ENCODE measurements at places on chromosomes 6 and 20.

DNA sequence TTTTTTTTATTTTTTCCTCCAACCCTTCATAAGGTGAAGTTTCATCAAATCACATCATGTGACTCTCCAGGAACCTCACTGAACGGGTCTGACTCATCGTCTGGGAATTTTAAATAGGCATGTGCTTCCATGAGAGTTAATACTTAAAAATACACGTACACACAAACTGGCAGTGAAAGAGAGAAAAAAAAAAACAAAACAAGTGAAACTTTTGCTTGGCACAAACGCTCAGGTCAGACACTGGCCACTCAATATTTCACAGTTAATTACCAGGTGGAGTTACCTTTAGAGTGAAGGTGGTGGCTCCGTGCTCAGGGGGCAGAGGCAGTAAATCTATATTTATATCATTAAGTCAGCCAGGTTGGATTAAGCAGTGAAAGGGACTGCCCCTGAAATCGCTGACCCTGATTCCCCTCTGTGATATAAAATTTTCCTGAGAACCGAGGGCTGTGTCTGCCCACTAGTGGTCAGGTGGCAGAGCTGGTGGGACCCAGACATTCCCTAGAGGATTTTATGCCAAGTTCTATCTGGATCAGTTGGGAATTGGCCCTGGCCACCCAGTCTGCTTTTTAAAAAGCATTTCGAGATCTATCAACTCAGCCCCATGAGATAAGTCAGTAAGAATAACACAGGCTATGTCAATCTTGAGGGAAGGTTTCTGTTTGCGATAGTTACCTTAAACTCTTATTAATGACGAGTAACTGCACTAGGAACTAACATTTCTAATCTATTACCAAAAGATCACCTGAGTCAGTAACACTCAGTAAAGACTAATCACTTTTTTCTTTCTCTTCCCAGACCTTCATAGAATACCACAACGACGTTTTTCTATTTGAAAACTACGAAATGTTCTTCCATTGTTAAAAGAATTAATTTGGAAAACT lies 259.1 kb downstream of the HDGFL1 start:
- DNase-seq = no peak

- DNase-seq = no peak
Observed at GRCh38 chr6:56102216-56102615, 145.2 kb downstream of the COL21A1 start.

DNA sequence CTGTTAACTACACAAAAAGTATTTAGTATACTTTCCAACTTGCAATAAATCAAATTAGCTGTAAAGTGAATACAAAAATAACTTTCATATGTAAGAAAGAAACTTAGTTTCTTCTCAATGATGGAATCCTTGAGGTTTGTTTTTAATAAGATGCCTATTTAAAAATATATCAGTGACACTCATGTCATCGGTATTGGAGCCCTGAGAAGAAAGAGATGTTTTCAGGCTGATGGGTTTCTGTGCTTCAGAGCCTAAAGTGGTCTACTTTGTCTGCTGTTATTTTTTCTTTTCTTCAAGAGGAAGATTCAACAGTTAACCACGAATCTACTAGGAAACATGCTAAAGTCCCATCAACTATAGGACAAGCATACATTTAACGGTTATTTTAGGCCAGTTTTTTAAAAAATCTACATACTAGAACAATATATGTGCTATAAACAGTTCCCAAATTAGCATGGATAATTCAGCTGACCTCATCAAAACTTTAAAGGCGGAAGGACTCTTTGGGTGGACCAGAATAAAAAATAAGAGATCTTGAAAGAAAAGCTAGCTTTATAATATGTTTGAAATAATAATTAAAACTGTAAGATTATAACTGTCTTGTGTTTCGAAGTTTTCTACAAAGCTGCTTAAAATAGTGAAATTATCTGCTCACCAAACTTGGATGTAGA lies 147.0 kb upstream of the SAMD5 start:
- no peak for DNase-seq

DNA sequence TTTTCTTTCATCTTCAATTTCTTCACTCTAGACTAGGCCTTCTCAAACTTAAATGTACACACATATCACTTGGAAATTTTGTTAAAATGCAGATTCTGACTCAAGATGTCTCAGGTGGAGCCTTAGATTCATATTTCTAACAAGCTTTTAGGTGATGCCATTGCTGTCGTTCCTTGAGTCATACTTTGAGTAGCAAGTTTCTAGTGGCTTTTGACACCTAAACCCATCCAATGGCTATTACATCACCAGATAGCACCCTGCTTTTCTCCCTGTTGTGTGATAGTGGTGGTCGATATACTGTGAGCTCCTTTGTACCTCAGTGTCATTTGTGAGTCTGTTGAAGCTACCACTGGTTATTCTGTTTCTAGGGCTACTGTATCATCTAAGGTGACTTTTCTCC lies 34.8 kb upstream of the BAG2 start:
- no peak for DNase-seq

GRCh38 chr6:18431581-18431980 lies 44.4 kb downstream of the RNF144B start:
- no peak for DNase-seq

GRCh38 chr6:97053643-97054411 lies 129.3 kb downstream of the KLHL32 start:
- no peak for DNase-seq

GRCh38 chr20:48789185-48789668 lies 38.6 kb downstream of the PREX1 start:
- DNase-seq = no peak

- DNase-seq = no peak
Observed at GRCh38 chr6:117265410-117266256, at the start of gene VGLL2. Gene VGLL2 (plus strand): TSS chr6:117265558. CDS start chr6:117265764, 206 bp downstream.

DNA sequence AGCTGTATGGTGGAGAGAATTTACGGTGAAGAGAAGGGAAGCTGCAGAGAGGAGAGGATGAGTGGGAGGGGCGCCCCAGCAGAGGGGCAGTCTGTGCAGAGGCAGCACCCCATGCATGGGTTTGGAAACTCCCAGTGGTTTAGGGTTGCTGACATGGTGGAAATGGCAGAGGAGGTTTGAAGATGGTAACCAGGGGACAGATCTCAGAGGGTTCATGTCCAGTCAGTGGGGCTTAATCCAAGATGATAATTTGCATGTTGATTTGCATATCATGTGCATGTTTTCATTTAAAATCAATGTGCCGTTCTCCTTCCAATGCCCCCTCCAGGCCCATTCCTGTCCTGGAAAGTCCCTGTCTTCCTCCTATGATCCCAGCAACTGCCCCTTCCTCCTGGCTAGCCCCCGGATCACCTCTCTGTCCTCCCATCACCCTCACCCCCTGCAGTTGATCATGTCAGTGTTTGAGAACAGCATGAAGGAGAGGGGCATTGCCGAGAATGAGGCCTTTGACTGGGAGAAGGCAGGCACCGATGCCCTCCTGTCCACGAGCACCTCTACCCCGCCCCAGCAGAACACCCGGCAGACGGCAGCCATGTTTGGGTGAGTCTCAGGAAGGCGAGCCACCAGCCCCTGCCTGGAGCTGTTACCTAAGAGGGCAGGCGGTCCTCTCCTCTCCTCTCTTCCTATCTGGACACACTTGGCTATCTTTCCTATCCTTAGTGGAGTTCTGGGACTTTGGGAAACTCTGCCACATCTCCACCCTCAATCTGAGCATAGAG lies 14.3 kb downstream of the TTBK1 start:
- DNase-seq = no peak

DNA sequence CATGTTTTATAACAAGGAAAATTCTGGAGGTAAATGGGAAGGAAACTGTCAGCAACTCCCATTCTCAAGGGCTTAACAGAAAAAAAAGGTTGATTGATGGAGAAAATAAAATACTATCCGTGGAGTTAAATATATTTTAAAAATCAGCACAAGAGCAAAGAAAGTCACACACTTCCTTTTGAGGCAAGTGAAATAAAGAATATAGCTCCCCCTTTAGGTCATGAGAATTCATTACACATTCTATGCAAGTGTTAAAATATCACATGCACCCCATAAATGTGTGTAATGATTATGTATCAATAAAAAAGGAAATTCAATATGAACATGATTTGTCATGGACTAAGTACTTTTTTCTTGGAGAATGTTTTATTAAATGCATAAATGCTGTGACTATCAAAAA lies 349.2 kb downstream of the TPBG start:
- no peak for DNase-seq

DNA sequence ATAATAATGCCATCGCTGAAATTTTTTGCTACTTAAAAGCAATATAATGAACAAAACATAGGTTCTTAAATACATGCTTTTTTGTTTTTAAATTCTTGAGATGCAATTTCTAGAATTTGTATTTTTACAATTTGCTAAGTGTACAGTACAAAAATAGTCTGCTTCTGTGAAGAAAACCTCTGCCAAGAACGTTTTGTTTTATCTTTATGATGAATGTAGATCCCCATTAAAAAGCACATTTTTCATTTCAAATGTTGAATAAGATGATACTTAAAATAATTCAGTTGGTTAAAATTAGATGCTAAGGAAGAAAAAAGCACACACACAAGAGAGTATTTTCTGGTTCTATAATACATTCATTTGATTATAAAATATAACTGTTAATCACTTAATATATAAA lies 1358.5 kb upstream of the CITED2 start:
- DNase-seq = no peak

- DNase-seq = no peak
Observed at GRCh38 chr6:107105511-107106116, 9.7 kb downstream of the BEND3 start.

DNA sequence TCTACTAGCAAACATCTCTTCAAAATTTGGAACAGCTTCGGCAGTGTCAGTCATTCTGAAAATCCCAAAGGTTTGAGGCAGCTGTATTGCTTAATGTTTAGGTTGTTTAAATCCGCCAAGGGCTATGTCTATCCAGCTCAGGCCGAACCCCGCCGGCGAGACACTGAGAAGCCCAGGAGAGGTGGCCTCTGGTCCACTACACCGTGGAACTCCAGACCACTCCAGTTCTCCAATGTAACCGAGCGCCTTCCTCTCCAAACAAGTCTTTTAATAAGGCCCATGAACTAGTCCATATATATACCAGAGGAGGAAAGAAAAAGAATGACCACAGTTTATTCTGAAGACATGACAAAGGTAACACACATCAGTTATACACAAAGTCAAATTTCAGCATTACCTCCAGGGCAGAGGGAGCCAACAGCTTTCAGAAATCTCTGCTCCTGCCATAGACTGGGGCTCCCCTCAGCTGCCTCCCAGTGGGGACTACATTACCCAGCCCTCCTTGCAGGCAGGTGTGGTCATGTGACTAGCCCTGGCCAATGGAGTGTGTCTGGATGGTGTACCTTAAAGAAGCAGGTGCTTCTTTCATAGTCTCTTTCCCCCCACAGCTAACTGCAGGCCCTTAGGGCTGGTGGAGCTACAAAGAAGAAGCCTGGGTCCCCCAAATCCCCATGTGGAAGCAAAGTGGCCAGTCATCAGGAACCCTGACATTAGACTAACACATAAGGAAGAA lies at the start of gene RAMACL:
RAMACL (minus strand) TSS at position 255 of the 733 bp plus-strand sequence; CDS start at position 54, 201 bp downstream.
- no peak for DNase-seq

DNA sequence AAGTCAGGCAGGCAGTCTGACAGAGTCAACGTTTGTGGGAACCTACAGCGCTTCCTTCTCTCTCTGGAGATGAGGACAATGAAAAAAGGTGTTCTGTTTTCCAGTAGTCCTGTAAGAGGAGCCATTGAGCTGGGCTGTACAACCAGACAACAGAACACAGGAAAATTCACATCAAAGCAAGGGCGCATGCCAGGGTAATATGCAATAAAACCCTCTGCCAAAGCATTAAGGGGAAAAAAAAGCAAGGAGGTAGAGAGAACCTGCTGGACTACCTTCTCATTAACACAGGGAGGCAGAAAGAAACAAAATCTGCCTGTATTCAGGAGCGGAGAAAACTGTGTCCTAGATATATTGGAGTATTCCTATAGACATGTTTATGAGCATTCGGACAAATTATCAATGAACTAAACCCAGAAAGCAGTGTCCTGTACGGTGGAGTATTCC lies 1.3 kb downstream of the RNF24 start:
- peak; percentile 78 for DNase-seq

DNA sequence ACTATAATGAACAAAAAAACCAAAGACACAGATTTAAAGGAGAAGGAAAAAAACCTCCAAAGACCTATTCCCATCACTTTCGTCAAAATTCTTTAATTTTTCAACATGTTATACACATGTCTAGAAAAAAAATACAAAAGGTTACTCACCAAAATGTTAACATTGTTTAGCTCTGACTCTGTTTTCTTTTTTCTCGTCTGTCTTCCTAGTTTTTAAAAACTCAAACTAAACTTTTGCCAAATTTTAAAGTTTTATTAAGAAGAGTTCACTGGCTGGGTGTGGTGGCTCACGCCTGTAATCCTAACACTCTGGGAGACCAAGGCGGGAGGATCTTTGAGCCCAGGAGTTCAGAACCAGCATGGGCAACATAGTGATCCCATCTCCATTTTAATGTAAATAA lies 10.8 kb downstream of the MCUR1 start:
- DNase-seq = no peak

Measured in RWPE2 (cell line).